NCI-H510A (cell line): ENCODE measurements at places on chromosomes 3 and 15.

DNA sequence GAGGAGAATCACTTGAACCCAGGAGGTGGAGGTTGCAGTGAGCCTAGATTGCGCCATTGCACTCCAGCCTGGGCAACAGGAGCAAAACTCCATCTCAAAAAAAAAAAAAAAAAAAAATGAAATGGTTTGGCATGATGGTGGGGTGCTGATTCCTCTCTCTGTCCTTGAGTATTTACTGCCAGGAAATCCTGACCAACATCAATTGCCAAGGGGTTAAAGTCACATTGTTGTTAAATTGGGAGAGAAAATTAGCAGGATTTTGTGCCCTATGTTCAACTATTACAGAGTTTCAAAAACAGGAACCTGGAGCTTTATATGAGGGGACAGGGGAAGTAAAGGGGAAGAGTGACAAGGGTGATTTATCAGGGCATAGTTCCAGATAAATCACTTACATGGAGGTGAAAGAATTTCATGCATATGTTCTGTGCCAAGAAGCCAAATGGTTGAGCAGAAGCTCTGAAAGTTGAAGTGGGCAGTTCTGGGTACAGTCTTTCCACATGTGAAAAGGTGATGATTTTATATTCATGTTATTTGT is 70.5 kb upstream of the TSEN2 start:
- no peak for DNase-seq

DNA sequence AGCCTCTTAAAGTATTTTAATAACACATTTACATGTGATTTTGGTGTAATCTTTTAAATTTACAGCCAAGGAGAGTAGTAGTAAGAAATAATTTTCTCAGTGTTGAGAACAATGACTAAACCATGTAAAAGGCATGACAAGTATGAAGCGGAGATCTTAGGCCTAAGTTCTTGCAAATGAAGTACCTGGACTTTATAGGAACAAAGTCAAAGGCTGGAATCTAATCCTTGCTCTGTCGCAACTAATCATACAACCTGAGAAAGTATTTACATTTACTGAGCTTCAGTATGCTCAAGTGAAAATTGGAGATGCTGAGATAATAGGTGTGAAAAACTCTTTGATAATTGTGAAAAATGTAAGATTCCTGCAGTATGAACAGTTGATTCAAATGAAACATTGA is 86.4 kb upstream of the VGLL3 start:
- no peak for DNase-seq

- no peak for DNase-seq
Observed at GRCh38 chr3:37540786-37541185, 320.9 kb upstream of the CTDSPL start.

GRCh38 chr3:46578973-46579755 is 13.1 kb upstream of the LRRC2 start:
- no peak for DNase-seq

DNA sequence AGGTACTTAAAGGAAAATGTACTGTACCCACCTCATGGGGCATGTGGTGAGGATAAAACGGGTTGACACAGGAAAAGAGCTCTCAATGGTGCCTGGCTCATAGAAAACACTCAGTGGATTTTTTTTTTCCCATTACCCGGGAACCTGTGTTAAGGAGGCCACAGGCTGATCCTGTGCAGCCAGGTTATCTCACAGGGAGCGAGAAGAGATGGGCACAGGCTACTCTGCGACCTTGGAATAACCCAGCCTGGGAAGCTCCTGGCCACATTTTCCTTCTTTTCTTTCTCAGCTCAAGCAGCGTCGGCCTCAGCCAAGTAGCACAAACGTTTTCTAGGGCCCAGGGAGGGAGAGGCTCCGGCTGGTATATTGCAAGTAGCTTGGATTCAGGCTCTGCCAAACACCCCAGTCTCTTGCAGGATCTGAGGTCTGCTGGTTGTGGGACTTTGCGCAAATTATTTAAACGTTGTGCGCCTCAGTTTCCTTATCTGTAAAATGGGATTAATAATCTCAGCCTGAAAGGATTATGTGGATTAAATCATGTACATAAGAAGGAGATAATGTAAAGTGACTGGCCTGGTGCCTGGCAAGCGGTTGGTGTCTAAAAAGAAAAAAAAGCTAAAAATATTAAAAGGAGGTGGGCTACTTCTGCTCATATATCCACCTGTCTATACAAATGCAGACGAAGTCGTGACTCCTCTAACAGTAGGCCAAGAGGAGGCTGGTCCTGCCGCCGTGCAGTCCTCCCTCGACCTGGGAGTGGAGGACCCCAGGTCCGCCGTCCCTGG is 2.2 kb downstream of the FURIN start:
- no peak for DNase-seq

GRCh38 chr3:88220126-88220525 is 70.4 kb downstream of the C3orf38 start:
- no peak for DNase-seq

DNA sequence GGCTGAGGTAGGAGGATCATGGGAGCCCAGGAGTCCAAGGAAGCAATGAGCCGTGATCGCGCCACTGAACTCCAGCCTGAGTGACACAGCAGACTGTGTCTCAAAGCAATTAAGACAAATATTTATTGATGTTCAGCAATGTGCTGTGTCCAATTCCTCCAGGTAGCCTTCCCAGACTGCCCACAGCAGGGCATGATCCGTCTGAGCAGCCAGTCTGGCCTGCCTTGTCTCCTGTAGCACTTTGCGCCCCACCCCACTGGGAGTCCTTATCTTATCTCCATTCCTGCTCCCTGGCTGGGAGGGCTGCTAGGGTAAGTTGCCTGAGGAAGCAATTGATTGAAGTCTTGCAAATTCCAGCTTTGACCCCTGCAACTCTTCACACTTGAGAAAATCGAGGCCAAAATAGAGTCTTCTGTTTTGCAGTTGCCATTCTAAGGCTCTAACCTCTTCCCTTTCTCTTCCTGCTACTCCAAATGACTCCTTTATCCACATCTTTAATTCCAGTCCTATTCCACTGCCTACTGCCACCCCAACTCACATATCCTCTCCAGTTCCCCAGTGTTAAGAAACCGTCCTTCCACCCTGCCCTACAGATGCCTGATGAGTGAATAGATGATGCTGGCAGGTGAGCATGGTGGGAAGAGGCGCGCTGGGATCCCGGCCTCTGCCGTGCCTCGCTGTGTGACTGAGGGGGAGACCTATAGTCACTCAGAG is 26.9 kb upstream of the LCTL start:
- DNase-seq = no peak

- no peak for DNase-seq
Observed at GRCh38 chr3:30605706-30606300, 598 bp upstream of the TGFBR2 start.

GRCh38 chr3:133428552-133428951 is 28.7 kb downstream of the BFSP2 start:
- no peak for DNase-seq

GRCh38 chr3:174882789-174883188 is 23.7 kb downstream of the NAALADL2 start:
- DNase-seq = no peak

- DNase-seq = no peak
Observed at GRCh38 chr3:77063423-77063822, 23.5 kb downstream of the ROBO2 start.
